ENCODE measurements at places on chromosomes 12 and 14.

- no peak for DNase-seq
Observed at GRCh38 chr14:51053157-51053556, 41.7 kb downstream of the TRIM9 start.

DNA sequence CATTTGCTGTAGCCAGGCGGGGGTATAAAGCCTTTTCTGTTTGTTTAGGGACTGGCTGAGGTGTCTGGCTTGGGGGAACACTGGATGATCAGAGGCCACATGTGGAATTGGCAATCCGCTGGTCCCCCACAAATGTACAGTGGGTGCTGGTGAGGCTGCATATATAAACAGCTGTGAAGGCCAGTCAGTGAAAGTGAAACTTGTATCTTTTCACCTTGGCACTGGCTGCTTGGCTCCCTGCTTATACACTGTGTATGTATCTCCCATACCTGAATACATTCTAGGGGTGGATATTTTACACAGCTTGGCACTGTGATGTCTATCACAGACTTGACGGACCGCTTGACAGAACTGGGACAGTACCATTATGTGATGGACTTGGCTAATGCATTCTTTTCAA is 246.8 kb upstream of the AVPR1A start:
- DNase-seq, result no peak

- DNase-seq, result no peak
Observed at GRCh38 chr12:133202493-133203343, 21.4 kb downstream of the ZNF268 start.

DNA sequence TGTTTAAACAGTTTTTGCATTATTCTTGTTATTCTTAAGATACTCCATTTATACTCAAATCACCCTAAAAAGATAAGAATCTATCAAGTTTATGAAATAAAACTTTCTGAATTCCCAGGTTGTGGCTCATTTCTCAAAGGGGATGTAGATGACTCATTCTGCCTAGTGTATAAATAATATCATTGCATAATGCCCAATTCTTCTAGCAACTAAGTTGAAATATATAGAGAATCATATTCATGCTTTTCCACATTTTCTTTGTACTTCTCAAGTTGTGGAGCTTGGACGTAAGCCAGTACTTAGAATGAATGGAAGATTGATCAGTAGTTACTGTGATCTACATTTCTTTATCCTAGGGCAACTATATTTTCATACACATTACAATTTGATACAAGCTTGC is 201.1 kb downstream of the PPFIA2 start:
- DNase-seq, result peak; percentile 64

GRCh38 chr12:99009654-99010296 is 364.7 kb downstream of the APAF1 start:
- DNase-seq, result no peak

GRCh38 chr12:3277306-3277943 is 200.2 kb downstream of the TSPAN9 start:
- DNase-seq, result no peak

DNA sequence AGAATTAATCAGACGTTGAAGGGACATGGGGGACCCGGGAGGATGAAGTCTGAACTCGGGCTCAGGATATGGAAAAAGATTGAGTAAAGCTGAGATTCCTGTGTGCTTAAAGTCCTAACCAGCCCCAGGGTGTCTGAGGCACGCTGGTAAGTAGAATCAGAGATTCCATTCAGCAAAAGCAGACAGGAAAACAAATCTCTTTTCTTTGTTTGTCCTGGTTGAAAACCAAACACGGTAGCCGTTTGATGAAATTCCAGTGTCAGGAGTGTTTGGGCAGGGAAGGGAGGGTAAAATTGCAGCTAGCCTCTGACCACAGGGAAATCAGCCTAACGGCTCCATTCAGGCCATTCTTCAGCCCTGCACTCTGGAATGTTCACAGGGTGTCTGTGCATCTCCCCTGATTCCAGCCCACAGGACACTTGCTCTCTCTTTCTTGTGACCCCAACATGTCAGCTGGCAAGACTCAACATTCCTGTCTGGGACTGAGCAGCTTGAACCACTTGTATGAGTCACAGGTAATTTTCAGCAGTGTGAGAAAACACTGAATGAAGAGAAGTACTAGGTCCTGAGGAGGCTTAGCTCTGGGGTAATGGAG is 31.0 kb downstream of the NINJ2 start:
- peak; percentile 90 for DNase-seq

DNA sequence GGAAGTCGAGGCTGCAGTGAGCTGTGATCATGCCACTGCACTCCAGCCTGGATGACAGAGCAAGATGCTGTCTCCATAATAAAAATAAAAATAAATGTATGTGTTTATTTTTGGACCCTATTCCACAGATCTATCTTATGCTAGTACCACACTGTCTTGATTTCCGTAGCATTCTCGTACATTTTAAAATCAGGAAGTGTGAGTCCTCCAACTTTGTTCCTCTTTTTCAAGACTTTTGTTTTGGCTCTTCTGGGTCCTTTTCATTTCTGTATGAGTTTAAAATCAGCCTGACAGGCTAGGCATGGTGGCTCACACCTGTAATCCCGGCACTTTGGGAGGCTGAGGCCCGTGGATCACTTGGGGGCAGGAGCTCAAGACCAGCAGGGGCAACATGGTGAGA is 25.8 kb downstream of the DAO start:
- DNase-seq, result no peak

DNA sequence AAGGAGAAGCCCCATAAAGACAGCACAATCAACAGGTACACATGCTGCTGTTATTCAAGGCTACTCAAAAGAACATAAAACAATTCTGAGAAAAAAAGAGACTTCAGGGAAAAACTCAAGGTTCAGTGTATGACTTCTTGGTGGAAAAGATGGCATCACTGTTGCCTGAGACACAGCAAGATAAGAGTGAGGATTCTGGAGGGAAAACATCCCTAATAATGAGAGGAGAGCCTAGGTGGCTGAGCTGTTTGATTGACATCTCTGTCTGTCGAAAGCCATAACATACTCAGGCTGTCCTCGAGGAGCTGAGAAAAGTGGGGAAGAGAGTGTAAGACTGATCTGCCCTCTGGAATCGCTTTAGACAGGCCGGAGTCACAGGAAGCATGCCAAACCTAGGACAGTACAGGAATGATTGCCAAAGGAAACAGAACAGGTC is 193.4 kb upstream of the AMIGO2 start:
- no peak for DNase-seq

GRCh38 chr14:53093206-53093605 is 59.9 kb downstream of the DDHD1 start:
- peak; percentile 35 for DNase-seq

DNA sequence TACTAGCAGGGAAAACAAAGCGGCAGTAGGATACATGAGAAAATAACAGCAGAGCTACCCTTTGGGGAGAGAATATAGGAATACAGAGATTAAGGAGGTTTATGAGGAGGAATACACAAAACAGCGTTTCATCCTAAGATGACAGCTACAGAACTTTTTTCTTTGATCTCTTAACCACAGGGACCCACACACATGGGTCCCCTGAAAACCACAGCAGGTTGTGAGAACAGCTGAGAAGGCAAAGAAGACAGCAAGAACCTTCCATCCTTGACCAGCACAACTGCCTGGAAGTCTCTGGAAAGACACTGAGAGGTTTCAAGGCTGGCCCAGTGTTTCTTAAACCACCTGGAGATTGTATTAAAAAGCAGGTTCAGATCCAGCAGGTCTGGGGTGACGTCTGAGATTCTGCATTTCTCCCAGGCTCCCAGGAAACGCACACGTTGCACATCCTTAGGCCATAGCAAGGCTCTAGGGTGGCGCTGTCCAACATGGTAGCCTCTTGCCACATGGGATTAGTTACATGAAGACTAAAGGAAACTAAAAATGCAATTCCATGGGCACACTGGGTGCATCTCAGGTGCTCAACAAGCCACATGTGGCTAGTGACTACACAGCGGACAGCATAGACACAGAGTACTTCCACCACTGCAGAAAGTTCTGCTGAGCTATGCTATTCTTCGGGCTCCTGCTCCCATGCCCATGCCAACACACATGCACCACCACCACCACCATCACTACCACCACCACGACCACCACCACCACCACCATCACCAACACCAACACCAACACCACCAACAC is 92.3 kb downstream of the FOXN3 start:
- no peak for DNase-seq

GRCh38 chr12:90100579-90100978 is 391.9 kb upstream of the ATP2B1 start:
- no peak for DNase-seq

DNA sequence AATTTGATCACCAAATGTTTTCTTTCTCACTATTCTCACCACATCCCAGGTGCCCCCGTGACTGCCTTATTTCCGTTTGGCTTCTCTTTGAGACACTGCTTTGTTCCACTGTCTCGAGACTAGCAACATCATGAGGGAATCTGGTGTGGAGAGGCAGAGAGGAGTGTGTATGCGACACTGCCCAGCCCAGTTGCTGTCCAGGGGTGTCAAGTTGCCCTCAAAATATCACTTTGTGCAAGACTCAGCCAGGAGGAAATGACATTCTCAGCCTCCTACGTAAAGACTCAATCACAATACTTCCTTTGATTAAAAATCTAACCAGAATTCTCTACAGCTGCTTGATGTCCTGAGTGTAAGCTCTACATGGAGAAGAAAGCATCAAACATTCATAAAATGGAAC is 48.2 kb upstream of the EEA1 start:
- no peak for DNase-seq

DNA sequence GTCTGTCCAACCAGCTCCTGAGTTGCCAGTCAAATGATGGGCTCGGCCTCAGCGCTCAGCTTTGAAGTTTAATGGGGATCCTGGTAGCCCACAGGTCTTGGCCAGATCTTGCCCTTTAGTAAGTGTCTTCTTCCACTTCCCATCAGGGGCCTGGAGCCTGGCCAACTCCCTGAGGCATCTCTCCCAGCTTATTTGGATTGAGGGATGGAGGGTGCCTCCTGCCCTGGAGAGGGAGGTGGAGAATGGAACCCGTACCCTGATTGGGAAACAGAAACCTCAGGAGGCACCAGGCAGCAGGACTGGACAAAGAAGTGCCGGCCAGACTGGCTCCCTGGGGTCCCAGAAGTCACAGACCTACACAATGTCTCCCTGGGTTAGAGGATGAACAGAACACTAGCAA is 40.5 kb upstream of the LTBP2 start:
- DNase-seq, result peak; percentile 27

DNA sequence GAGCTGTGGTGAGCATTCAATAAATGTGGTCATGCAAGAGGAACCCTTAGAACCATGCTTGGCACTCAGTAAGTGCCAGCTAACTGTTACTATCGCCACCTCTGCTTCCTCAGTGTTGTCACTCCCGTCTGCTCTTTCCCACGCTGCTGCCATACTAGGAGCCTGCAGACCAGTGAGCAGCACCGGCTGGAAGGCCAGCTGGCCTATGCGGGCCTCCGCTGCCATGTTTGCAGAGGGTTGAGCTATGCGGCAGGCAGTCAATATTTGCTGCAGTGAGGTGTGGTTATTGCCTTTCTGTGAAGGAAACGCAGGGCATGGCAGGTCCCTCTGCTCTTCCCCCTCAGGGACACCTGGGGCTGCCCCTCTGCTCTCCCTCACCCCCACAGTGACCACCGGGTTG is 13.0 kb downstream of the KMT5A start:
- no peak for DNase-seq
